ENCODE measurements at places on chromosomes 5 and 9. TPM values are rescaled to one million over a fixed set of nuclear protein-coding genes. Genes with fewer than 3 reads are reported as not detected.
A peak's percentile ranks its signal among the peaks of the same experiment; 100 is the strongest.

DNA sequence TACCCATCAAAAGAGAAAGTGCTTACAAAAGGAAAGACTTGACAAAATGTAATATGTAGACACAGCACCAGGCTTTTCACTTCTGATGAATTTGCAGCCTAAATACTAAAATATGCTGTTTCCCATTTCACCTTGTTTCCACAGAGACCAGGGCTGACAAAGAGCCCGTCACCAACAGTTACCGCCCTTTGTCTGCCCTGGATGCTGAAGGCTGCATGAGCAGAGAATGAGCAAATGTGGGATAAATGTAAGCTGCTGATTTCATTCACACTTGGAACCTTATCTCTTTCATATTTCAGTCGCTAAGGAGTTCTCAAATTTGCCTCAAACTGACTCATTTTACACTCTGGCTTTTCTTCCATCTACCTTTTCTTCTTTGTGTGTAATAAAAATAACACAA, 213.9 kb downstream of the TMEM167A start:
- no peak for DNase-seq
- H3K36me3 ChIP-seq = no peaks in the 10 kb centered on the region
- H3K27ac ChIP-seq = no peak overlapping the region
- H3K27me3 ChIP-seq = no peaks in the 10 kb centered on the region

GRCh38 chr9:106716820-106717219, 146.1 kb upstream of the ZNF462 start:
- H3K4me3 ChIP-seq = no peak overlapping the region
- H3K4me1 ChIP-seq = no peaks in the 10 kb centered on the region
- H3K27me3 ChIP-seq = no peaks in the 10 kb centered on the region
- H3K36me3 ChIP-seq = no peaks in the 10 kb centered on the region
- H3K27ac ChIP-seq = no peak overlapping the region

DNA sequence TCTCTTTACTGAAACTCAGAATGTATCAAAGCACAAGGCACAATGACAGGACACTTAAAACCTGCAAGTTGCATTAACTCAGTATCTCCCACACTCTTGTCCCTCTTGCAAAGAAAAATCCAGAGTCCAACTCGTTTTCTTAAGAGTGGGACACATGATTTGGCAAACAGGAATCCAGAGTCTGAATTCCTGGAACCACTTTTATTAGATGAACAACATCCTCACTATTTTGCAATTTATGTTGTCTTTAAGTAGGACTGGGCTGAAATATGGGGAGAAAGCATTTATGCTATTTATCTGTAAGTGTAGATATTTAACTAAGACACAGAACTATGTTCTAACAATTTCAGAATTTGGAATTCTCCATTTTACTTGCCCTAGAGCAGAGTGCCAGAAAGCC, 69.1 kb downstream of the ABCA1 start:
- no peak overlapping the region for H3K27ac ChIP-seq
- 0 out of 2 replicates have a peak, but pooled peaks cover 2% of the 10 kb centered on the region for H3K4me1 ChIP-seq
- no peak overlapping the region for H3K4me3 ChIP-seq
- H3K36me3 ChIP-seq = no peaks in the 10 kb centered on the region

DNA sequence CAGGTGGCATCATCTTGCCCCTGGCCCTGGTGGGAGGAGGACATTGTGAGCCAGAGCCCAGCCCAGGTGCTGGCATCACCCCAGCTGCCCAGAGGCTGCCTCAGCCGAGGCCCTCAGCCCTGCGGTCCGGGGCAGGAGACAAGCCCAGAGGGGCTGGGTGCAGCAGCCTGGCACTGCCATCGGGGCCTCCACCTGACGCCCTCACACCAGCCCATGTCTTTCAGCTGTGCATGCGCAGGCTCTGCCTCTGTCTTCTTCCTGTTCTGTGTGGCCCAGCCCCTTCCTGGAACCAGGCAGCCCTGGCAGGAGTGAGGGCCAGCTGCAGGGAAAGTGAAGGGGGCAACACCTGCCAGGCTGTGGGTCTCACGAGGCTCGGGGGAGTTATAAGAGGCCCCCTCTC, 4.8 kb upstream of the CEL start:
- H3K4me3 ChIP-seq = no peak overlapping the region
- no peak for DNase-seq
- no peaks in the 10 kb centered on the region for H3K36me3 ChIP-seq
- H3K4me1 ChIP-seq = no peaks in the 10 kb centered on the region

- H3K27me3 ChIP-seq = no peaks in the 10 kb centered on the region
- no peaks in the 10 kb centered on the region for H3K4me1 ChIP-seq
- H3K36me3 ChIP-seq = no peaks in the 10 kb centered on the region
These were observed 365.5 kb downstream of the TMEM38B start for GRCh38 chr9:106059886-106060285.

- peaks cover 33% of the 10 kb centered on the region for H3K4me1 ChIP-seq
- DNase-seq = no peak
- peak within 1 kb of the TSS; percentile 59 for H3K4me3 ChIP-seq
- H3K27me3 ChIP-seq = no peaks in the 10 kb centered on the region
- peak within 1 kb of the TSS; percentile 78 for H3K27ac ChIP-seq
These were observed at the start of gene ANKRD33B for GRCh38 chr5:10563945-10564837. Gene ANKRD33B, plus strand, starts transcription at chr5:10564070. Its CDS starts 398 bp downstream, at chr5:10564468.

DNA sequence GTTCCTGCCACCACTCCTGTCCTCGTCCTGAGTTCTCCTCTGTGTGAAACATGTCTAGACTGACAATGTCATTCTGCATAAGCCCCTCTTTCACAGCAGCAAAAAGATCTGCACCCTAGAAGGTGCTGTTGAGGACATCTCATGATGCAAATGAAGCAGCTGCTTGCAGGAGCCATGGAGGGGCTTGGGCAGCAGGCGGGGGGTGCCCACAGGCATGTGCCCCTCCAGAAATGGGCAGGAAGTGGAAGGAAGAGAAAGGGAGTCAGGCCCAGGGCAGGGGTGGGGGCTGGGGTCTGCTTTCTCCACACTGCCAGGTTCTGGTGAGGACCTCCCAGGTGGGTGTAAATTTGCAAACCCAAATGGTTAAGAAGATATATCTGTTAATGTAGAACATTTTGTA, 54.5 kb upstream of the KCNMB1 start:
- H3K27me3 ChIP-seq = no peaks in the 10 kb centered on the region
- H3K27ac ChIP-seq = no peak overlapping the region
- DNase-seq = no peak
- no peak overlapping the region for H3K4me3 ChIP-seq
- no peaks in the 10 kb centered on the region for H3K36me3 ChIP-seq

DNA sequence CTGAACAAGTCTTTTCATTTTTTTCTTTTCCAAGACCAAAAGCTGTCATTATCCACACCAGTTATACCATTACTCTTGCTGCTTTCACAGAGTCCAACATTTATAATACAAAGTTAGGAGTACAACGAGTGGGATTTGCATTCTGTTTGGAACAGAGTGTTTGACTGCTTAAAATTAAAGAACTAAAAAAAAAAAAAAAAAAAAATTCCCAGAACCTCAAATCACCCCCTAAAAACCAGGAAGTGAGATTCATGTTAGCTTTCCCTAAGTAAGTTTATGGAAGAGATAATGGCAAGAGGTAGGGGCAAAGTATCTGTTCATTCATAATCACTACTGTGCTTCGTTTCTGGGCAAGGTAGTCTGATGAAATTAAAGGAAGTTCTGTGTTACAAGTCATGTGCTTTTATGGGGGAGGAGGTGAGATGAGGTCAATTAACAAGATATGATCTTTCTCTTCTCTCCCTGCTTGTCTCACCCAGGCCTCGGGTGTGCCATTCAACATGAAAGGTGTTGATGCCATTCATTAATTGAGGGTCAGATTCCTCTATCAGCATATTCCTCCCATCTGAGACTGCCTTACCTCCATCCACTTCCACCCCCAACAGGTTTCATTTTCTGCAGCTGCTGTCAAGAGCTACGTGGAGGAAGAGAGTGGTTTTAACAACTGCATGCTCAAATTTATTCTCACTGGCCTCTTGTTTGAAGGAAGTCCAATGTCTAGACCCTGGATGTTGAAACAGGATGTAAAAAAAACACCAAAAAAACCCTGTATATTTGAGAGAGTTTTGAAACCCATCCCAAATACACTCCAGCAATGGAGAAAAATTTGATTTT, 58.1 kb downstream of the MARCHF3 start:
- H3K27ac ChIP-seq = no peak overlapping the region
- no peaks in the 10 kb centered on the region for H3K27me3 ChIP-seq
- H3K4me1 ChIP-seq = no peaks in the 10 kb centered on the region

The ALDH7A1 gene
- total RNA-seq = 52.9 TPM

The ADRB2 gene
- 1.0 TPM for total RNA-seq

The LEAP2 gene
- total RNA-seq = 1.4 TPM

The TOR1B gene
- 37.6 TPM for total RNA-seq

The NSUN2 gene
- total RNA-seq = 125 TPM

Measured in Panc1 (cell line).